ENCODE measurements at places on chromosomes 4 and X.

DNA sequence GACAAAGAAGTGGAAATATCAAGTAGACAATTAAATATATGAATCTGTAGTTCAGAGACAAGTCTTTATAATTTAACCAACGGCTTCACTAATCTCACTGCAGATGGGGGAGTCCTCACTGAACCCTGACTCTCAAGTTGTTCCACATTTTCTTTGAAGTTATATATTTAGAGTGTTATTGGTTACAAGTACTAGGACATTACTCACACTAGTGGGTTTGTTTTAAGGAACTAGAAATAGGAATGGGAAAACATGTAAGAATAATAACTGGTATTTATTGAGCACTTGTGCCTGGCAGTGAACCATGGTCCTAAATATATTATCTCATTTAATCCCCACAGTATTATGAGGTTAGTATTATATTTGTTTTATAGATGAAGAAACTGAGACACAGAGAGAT lies 22.0 kb downstream of the MND1 start:
- no peak for DNase-seq

DNA sequence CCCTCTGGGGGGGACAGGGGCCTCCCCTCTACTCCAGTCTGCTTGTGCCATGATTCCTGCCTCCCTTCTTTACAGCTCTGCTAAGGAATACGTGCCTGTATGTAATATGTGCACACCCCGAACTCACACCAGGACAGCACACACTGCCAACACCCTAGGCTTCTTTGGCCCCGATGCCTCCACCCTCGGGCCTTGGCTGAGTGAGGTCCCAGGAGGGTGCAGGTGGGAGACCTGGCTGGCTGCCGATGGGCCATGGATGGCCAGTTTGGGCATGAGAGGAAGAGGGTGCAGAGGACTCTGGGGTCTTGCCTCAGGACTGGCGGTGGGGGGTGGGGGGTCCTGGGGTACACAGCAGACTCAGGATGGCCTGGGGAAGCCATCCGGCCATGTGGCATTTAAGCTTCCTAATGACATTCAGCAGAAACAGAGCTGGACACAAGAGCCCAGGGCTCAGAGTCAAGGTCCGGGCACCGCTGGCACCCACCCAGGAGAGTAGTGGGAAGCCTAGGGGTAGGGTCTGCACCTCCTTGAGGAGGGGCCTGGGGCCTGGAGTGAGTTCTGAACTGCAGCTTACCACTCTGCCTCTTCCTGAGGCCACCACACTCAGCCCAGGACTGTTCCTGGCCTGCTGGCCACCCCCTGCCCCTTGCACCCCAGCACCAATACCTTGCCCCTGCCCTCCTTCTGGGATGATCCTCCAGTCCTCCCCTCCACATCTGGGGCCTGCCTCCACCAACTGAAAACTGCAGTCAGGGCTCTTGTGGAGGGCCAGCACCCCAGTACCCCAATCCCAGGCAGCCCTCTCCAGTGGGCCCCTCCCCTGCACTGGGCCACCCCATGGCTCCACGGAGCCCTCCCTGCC lies 2.1 kb upstream of the PCGF3 start:
- no peak for DNase-seq

- DNase-seq, result no peak
Observed at GRCh38 chr4:160563552-160564282, 1460.8 kb downstream of the RAPGEF2 start.

GRCh38 chr4:46993075-46994006 lies at the start of gene GABRA4:
GABRA4 (minus strand) TSS chr4:46993581; CDS start chr4:46993424, 157 bp downstream.
- no peak for DNase-seq

DNA sequence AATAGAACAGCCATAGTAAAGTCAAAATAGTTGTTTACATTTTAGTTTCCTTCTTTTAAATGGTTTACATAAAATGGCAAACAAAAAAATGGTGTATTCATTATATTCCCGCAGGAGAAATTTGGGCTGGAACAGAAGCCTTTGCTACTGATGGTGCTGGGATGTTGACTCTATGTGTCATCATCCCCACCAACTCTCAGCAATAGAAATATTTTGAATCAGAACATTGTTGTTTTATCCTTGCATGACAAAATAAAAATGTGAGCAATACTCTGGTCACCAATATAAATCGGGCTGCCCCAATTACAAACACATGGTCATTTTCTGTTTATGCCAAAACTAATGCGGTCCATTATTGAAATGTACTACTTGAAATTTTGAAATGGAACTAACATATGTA lies 1131.6 kb upstream of the PCDH7 start:
- DNase-seq, result no peak

DNA sequence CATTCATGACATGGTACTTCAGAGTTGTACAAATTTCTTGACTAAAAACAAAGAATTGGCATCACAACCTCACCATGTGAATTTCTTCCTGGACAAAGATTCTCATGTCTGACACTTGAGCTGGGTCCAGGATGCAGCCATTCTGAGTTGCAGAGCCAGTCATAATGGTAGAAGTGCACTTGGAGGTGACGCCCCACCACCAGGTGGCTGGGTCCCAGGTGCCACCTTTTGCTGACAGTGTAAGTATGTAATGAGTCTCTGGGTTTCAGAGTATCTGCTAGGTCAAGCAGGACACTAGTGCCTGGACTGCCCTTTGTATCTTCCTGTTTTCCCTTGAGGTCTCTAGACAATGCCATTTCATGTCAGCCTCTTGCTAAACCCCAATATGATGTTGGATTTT lies 36.6 kb upstream of the WDR1 start:
- DNase-seq, result no peak

DNA sequence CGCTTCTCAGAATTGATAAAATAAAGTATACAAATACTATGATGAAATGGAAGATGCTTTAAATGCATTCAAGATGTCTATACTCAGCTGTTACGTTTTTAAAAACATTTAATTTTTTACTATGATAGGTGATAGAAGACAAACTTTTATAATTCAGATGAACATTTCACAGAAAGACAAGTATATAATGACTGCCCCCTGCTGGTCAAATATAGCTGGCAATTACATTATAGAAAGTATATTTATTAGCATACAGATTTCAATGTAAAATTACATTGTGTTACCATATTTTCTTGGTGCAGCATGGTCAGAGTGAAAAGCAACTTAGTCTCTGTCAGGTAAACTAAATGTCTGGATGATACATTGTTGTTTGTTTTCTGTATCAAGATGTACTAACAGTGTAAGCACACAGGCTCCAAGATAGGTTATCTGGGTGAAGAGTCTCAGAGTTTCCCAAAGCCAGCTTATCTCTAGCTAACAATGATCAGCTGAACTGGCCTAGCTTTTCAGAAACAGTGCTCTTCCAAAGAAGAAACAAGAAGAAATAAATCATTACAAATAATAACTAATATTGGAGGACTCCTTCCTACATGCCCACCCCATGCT lies 54.1 kb downstream of the SRPX start:
- no peak for DNase-seq

DNA sequence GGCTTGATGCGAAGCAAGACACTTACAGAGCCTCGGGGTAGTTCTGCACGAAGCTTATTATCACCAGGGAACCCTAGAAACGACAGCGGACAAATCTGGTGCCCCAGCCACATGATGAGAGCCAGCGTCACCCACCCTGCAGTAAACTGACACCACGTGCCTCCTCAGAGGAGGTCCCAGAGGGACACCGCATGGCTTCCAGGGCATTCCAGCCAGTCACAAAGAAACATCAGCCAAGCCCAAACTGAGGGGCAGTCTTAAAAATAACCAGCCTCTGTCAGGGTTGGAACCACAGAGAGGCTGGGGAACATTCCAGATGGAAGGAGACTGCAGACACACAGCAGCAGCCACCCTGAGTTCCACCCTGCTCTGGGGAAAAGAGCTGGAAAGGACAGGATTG lies 36.6 kb upstream of the HGFAC start:
- DNase-seq, result no peak

- peak; percentile 12 for DNase-seq
Observed at GRCh38 chrX:24110069-24110468, 39.5 kb upstream of the ZFX start.

DNA sequence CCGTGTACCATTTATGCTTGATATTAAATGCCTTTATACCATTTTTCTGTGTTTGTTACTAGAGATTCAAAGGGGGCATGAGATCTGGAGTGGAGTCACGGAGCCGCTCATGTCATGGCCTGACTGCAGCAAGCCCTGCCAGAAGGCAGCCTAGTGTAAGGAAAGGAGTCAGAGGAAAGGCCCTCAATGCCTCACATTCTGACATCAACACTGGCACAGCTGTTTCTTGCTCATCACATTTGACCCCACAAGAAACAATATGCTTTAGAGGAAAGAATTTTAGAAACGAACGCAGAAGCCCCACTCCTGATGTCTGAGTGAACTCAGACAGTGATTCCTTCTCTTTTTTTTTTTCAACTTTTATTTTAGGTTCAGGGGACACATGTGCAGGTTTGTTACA lies 322.4 kb upstream of the CPEB2 start:
- DNase-seq, result no peak

GRCh38 chrX:96909291-96909690 lies 25.6 kb downstream of the RPA4 start:
- no peak for DNase-seq

GRCh38 chrX:119895843-119896326 lies at the start of gene AKAP14:
AKAP14 (plus strand) TSS chrX:119895893; CDS start chrX:119903224, 7,331 bp downstream.
- DNase-seq, result no peak

DNA sequence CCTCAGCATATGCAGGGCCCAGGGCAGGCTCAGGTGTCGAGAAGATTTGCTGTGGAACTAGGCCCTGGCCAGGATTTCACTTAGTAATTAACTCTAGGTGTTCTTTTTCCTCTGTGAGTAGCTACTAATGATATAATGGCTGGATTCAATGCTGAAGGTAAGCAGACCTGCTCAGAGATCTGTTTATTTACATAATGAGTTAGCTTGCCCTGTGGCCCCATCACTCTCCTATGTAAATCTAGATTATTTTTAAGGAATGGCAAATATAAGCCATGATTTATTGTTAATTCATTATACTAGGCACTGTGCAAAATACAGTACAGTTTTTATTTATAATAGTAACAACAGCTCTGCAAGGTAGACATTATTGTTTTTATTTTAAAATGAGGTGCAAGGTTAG lies 117.2 kb downstream of the IRF2 start:
- no peak for DNase-seq

- DNase-seq, result no peak
Observed at GRCh38 chr4:86367577-86367976, 7.7 kb upstream of the MAPK10 start.

GRCh38 chr4:158823461-158823873 lies 54.6 kb downstream of the FNIP2 start:
- DNase-seq, result no peak

DNA sequence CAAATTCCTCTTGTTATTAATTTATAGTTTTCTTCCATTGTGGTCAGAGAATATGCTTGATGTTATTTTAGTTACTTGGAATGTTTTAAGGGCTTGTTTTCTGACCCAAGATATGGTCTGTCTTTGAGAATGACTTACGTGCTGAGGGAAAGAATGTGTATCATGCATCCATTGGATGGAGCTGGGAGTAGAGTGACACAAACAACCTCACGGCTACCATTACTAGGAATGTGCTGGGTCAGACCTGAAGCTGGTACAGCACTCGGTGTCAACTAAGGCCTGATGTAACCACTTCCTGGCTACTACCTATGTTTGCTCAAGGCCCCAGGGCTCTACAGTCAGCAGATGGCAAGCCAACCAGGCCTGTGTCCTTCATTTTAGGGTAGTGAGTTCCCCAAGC lies 257.8 kb downstream of the FAT4 start:
- no peak for DNase-seq

- DNase-seq, result no peak
Observed at GRCh38 chr4:80876810-80877209, 153.7 kb upstream of the BMP3 start.

GRCh38 chr4:55503169-55503568 lies 43.5 kb downstream of the CLOCK start:
- no peak for DNase-seq
